Body of pancreas (tissue), 4 donors: ENCODE measurements at places on chromosomes 6 and 20. TPM values are rescaled to one million over a fixed set of nuclear protein-coding genes. Genes with fewer than 3 reads are reported as not detected.

DNA sequence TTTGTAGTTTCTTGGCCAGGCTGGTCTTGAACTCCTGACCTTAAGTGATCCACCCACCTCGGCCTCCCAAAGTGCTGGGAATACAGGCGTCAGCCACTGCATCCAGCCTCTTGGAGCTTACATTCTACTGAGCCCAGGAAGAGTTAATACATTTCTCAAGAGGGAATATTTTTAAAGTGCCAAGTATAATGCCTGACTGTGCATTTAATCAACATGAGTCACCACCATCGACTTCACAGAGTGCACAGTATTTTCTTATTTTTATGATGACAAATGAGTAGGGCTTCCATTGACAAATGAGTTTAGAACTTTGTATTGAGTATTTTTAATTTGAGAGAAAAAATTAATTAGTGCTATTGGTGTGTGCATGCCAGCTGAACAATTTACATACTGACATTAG lies 72.2 kb downstream of the SASH1 start:
- DNase-seq, result no peak

DNA sequence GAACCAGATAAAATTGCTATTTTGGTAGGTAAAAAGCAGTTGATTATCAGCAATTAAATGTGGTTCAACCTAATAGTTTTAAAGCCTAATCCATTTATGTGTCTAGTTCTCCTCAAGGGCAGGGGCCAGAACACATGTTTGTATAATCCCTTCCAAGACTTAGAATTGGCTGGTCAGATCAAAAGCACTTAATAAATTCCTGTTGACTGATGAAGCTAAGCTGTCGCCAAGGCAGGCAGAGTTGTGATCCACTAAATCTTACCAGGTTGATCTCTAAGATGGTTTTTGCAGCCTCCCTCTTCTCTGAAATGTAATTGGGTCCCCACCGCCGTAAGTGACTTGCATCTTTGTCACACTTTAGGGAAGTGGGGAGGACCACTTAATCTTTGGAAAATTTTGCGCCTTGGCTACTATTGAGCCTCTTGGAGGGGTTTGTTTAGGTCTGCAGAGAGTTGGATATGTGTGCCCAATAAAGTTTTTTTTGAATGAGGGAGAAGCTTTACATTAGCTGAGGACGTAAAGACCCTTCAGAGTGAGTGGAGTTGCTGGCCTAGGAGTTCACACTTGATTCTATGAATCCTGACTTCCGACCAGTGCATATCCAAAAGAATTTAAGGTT lies 65.9 kb downstream of the PHF20 start:
- DNase-seq, result no peak

DNA sequence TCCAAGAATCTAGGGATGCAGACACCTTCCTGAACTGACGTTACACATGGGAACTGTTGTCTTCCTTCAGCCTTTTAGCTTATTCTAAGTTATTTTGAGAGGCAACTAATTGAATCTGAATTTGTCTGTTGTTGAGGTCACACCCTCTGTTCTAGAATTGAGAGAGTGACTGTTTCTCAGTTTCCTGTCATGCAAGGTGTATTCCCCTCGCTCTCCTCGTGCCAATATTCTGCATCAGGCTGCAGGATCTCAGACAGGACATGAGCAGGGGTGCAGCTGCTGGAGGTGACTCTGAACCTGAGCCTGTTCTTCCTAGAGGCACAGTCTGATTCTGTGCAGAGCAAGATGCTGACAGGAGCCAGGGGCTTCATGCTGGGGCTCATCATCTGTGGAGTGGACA lies 52.5 kb downstream of the HLA-DPB1 start:
- DNase-seq, result no peak

GRCh38 chr20:63471981-63472831 lies at the start of gene KCNQ2:
TSS of gene KCNQ2 (minus strand) at chr20:63472655. CDS start at chr20:63472463, 192 bp downstream.
- DNase-seq, result no peak

DNA sequence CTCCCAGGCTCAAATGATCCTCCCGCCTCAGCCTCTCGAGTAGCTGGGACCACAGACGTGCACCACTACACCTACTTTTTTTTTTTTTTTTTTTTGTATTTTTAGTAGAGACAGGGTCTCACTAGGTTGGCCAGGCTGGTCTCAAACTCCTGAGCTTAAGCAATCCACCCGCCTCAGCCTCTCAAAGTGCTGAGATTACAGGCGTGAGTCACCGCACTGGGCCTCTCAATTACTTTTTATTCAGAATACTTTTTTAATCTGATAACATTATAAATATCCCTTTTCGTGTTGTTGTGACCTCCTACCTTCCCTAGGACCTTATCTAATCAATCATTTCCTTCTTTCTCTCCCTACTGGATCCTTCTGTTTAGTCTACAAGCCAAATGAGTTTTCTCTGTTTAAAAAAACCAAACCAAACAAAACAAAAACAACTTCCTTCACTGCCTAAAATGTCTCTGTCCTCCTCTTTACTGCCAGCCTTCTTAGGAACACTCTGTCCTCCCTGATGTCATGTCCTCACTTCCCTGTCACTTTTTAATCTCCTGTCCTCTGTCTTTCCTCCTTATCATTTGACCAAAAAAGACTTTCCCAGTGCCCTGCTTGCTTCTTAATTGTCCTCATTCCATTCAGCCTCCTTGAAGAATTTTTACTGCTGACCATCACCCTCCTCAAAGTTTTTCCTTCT lies 85.0 kb downstream of the CAP2 start:
- DNase-seq, result no peak

The CLPSL2 gene
- total RNA-seq, result not detected

The C4A gene
- 60.3 TPM for total RNA-seq

The RFX6 gene
- 1.6 TPM for total RNA-seq
